ENCODE measurements at places on chromosomes 1 and 21. TPM values are rescaled to one million over a fixed set of nuclear protein-coding genes. Genes with fewer than 3 reads are reported as not detected.

- H3K27me3 ChIP-seq = no peaks in the 10 kb centered on the region
- DNase-seq = no peak
- peaks cover 78% of the 10 kb centered on the region for H3K4me1 ChIP-seq
- H3K4me3 ChIP-seq = no peak overlapping the region
Observed at GRCh38 chr1:54377040-54377691, 29.0 kb downstream of the SSBP3 start.

GRCh38 chr1:162185314-162186025 is 116.0 kb downstream of the NOS1AP start:
- no peaks in the 10 kb centered on the region for H3K36me3 ChIP-seq
- DNase-seq = peak; percentile 79
- no peaks in the 10 kb centered on the region for H3K27me3 ChIP-seq

GRCh38 chr21:35649186-35649585 is 411.1 kb downstream of the SETD4 start:
- no peak overlapping the region for H3K27ac ChIP-seq
- no peaks in the 10 kb centered on the region for H3K4me1 ChIP-seq
- no peak overlapping the region for H3K4me3 ChIP-seq
- no peaks in the 10 kb centered on the region for H3K36me3 ChIP-seq

GRCh38 chr1:177091040-177091439 is 73.5 kb downstream of the ASTN1 start:
- H3K4me1 ChIP-seq = no peaks in the 10 kb centered on the region
- no peak overlapping the region for H3K27ac ChIP-seq
- DNase-seq = peak; percentile 0
- H3K27me3 ChIP-seq = no peaks in the 10 kb centered on the region
- H3K4me3 ChIP-seq = no peak overlapping the region

GRCh38 chr1:169874229-169874628 is 19.5 kb downstream of the SCYL3 start:
- H3K27me3 ChIP-seq = no peaks in the 10 kb centered on the region
- peaks cover 62% of the 10 kb centered on the region for H3K36me3 ChIP-seq
- no peak overlapping the region for H3K27ac ChIP-seq

GRCh38 chr1:219347921-219348391 is 174.3 kb downstream of the LYPLAL1 start:
- no peak overlapping the region for H3K4me3 ChIP-seq
- no peak for DNase-seq
- peaks cover 5% of the 10 kb centered on the region for H3K4me1 ChIP-seq

The F11R gene
- 93.7 TPM for total RNA-seq

DNA sequence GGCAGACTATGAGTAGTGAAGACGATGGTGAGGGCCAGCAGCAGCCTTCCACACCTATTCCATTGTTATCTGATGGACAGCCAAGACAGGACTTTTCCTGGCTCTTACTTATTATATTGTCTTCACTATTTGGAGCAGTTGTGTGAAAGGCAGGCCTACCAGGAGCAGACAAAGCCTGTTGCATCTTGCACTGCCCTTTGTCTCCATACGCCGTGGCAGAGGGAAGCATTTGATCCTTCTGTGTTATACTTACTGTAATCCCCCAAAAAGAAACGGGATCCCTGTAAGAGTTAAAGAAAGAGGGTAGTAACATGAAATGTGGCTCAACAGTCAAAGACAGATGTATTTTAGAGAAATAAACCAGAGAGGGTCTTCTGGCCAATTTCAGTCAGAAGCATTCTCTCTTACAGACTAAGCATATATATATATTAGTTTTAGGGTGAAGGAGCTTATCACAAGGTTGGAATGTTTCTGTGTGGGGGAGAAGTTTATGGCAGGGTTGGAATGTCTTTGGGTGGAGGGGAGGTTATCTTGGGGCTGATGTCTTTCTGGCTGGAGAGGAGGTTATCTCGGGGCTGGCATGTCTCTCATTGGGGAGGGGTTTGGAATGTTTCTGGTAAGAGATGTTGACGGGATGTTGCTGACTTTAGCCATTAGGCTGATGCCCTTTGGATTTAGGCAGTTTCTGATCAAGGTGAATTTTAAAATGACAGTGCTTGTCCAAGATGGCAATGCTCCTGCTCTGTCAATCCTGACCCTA is 23.4 kb upstream of the HSD3B1 start:
- H3K36me3 ChIP-seq = no peaks in the 10 kb centered on the region
- peaks cover 23% of the 10 kb centered on the region for H3K4me1 ChIP-seq
- no peaks in the 10 kb centered on the region for H3K27me3 ChIP-seq
- peak; percentile 16 for DNase-seq

The TTLL10 gene
- total RNA-seq = not detected

DNA sequence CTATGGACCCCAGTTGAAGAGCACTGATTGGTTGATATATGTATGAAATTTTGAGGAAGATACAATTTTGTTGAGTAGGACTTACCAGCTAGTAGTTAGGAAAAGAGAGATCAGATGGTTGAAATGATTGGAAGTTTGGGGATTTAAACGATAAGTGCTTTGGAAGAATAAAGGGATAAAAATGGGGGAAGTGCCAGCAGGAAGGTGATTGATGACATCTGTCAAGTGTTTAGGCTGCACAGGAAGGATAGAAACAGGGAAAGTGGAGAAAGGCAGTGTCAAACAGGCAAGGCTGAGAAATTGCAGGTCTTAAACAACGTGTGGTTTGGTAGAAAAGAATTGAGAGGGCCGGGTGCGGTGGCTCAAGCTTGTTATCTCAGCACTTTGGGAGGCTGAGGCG is 22.3 kb downstream of the PDC start:
- no peaks in the 10 kb centered on the region for H3K36me3 ChIP-seq
- no peaks in the 10 kb centered on the region for H3K4me1 ChIP-seq
- H3K27me3 ChIP-seq = no peaks in the 10 kb centered on the region
- H3K27ac ChIP-seq = no peak overlapping the region

- no peaks in the 10 kb centered on the region for H3K36me3 ChIP-seq
- no peak for DNase-seq
- peaks cover 13% of the 10 kb centered on the region for H3K4me1 ChIP-seq
- H3K4me3 ChIP-seq = no peak overlapping the region
- no peak overlapping the region for H3K27ac ChIP-seq
Observed at GRCh38 chr1:10908266-10908665, 104.2 kb upstream of the TARDBP start.

The SLC44A3 gene
- 3.2 TPM for total RNA-seq

DNA sequence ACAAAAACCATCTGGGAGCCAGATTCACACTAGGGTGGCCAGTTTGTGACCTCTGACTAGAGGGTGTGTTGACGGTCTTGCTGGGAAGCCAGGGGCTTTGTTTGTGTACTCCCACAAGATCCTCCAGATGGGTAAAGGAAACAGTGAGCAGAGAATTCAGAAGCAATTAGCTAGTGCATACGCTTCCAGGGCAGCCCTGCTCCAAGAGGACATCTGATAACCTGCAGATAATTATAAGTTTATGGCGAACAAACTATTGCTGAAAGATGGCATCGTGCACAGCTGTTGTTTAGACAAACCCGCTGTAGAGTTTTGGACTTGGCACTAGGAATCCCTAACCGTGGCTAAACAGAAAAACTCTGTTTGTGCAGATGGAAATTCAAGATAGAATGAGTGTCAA is 326.4 kb downstream of the TGFB2 start:
- no peak overlapping the region for H3K4me3 ChIP-seq
- H3K4me1 ChIP-seq = peaks cover 30% of the 10 kb centered on the region
- H3K36me3 ChIP-seq = no peaks in the 10 kb centered on the region

GRCh38 chr1:177659281-177659680 is 310.6 kb downstream of the SEC16B start:
- no peaks in the 10 kb centered on the region for H3K4me1 ChIP-seq
- no peak for DNase-seq
- no peaks in the 10 kb centered on the region for H3K27me3 ChIP-seq
- H3K36me3 ChIP-seq = no peaks in the 10 kb centered on the region
- H3K4me3 ChIP-seq = no peak overlapping the region

The CLCA1 gene
- not detected for total RNA-seq

DNA sequence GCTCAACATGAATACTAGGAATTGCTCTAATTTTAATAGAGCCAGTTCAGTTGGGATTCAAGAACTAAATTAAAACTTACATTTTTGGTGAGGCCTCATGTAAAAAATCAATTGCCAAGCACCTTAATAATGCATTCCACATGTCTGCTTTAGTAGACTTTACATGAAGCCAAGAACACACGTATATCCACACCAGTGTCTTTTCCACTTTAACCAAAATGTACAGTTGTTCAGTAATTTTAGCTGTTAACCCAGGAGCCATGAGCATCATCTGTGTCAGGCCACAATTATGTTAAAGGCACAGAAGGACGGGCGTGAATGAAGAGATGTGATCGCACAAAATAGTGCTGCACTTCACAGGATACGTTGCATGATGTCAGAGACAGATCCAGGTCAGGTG is 136.7 kb downstream of the TLR5 start:
- no peak for DNase-seq
- H3K27ac ChIP-seq = no peak overlapping the region
- peaks cover 11% of the 10 kb centered on the region for H3K4me1 ChIP-seq
- H3K4me3 ChIP-seq = no peak overlapping the region
- H3K36me3 ChIP-seq = peaks cover 10% of the 10 kb centered on the region
- no peaks in the 10 kb centered on the region for H3K27me3 ChIP-seq

GRCh38 chr1:28548318-28548717 is 4.6 kb upstream of the TRNAU1AP start:
- no peaks in the 10 kb centered on the region for H3K27me3 ChIP-seq
- H3K36me3 ChIP-seq = no peaks in the 10 kb centered on the region
- no peak overlapping the region for H3K4me3 ChIP-seq

The MTARC1 gene
- 4.5 TPM for total RNA-seq

GRCh38 chr1:12524266-12524665 is 93.7 kb downstream of the DHRS3 start:
- H3K27me3 ChIP-seq = no peaks in the 10 kb centered on the region
- H3K4me1 ChIP-seq = peaks cover 2% of the 10 kb centered on the region
- no peak for DNase-seq
- H3K36me3 ChIP-seq = no peaks in the 10 kb centered on the region

The IFFO2 gene
- 8.0 TPM for total RNA-seq

The ALG14 gene
- total RNA-seq = 4.1 TPM

DNA sequence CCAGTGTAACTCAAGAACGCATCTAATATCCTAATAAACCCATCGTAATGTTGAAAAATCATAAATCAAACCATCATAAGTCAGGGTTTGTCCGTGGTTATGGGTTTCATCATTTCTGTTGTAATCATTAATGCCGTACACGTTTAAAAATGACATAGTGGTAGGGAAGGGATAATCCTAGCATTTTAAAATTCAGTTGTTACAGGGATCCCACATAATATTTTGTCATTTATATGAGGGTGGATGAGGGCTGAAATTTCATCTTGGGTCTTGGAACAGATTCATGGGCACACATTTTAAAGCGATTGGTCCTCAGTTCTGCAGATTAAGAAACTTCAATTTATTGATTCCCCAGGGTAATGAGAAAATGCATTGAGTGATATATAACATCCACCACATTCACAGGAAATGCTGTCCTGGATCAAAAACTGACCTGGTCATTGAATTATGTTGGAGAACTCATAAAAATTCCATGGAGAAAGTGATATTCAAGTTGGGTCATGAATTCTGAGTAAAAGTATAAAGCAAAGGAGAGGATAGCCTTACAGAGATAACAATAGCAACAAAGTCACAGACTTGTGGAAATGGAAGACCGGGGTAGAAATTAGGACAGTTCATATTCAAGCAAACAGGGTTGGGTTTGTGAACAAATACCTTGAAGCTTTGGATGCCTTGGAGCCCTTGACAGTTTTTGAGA is 1527.3 kb upstream of the TPTE start:
- H3K4me1 ChIP-seq = no peaks in the 10 kb centered on the region
- no peak for DNase-seq
- H3K4me3 ChIP-seq = no peak overlapping the region
- H3K36me3 ChIP-seq = no peaks in the 10 kb centered on the region
- no peak overlapping the region for H3K27ac ChIP-seq

DNA sequence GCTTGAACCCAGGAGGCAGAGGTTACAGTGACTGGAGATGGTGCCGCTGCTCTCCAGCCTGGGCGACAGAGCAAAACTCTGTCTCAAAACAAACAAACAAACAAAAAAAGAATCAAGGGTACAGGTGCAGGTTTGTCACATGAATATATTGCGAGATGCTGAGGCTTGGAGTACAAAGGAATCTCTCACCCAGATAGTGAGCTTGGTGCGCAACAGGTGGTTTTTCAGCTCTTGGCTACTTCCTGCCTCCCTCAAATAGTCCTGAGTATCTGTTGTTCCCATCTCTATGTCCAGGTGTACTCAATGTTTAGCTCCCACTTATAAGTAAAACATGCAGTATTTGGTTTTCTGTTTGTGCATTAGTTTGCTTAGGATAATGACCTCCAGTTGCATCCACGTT is 173.9 kb upstream of the CACYBP start:
- H3K27ac ChIP-seq = no peak overlapping the region
- DNase-seq = no peak
- no peaks in the 10 kb centered on the region for H3K27me3 ChIP-seq
- no peaks in the 10 kb centered on the region for H3K36me3 ChIP-seq

The PGLYRP3 gene
- total RNA-seq = not detected

The PLA2G2A gene
- not detected for total RNA-seq

- no peak for DNase-seq
- no peaks in the 10 kb centered on the region for H3K36me3 ChIP-seq
- H3K27ac ChIP-seq = no peak overlapping the region
- no peaks in the 10 kb centered on the region for H3K4me1 ChIP-seq
- H3K27me3 ChIP-seq = no peaks in the 10 kb centered on the region
Observed at GRCh38 chr1:248618878-248619277, 16.0 kb downstream of the OR2T11 start.

- H3K27ac ChIP-seq = no peak overlapping the region
- H3K4me1 ChIP-seq = no peaks in the 10 kb centered on the region
- peak; percentile 32 for DNase-seq
- no peaks in the 10 kb centered on the region for H3K36me3 ChIP-seq
Observed at GRCh38 chr1:79259390-79260336, 253.1 kb upstream of the ADGRL4 start.

- H3K4me3 ChIP-seq = no peak overlapping the region
- no peak overlapping the region for H3K27ac ChIP-seq
- no peaks in the 10 kb centered on the region for H3K4me1 ChIP-seq
- H3K27me3 ChIP-seq = no peaks in the 10 kb centered on the region
- H3K36me3 ChIP-seq = peaks cover 48% of the 10 kb centered on the region
- no peak for DNase-seq
Observed at GRCh38 chr1:35175098-35175576, 17.8 kb downstream of the SFPQ start.

The APCS gene
- not detected for total RNA-seq

DNA sequence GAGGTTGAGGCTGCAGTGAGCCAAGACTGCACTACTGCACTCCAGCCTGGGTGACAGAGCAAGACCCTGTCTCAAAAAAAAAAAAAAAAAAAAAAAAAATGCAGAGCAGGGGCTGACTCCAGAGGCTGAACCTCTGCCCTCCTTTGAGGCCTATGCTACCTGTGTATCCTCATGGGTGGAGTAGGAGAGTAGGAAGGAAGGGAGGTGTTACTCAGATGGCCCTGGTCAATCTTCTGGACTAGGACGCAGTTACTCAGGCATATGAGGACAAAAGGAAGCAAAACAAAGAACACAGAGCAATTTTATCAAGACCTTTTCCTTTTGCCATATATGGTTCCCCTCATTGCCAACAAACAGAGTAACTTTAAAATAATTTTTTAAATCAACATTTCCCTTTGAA is 35.2 kb downstream of the TGFBR3 start:
- H3K4me3 ChIP-seq = no peak overlapping the region
- no peak for DNase-seq
- H3K27me3 ChIP-seq = no peaks in the 10 kb centered on the region
- no peaks in the 10 kb centered on the region for H3K36me3 ChIP-seq
- no peak overlapping the region for H3K27ac ChIP-seq
- peaks cover 15% of the 10 kb centered on the region for H3K4me1 ChIP-seq
